Activated naive CD8-positive, alpha-beta T cell treated with anti-CD3 and anti-CD28 coated beads, Interleukin-2, amount 10 ng/mL, durations not matched to agents 7 days and 5 days (primary cell): ENCODE measurements at places on chromosomes 12 and 14.
A peak's percentile ranks its signal among the peaks of the same experiment; 100 is the strongest.

DNA sequence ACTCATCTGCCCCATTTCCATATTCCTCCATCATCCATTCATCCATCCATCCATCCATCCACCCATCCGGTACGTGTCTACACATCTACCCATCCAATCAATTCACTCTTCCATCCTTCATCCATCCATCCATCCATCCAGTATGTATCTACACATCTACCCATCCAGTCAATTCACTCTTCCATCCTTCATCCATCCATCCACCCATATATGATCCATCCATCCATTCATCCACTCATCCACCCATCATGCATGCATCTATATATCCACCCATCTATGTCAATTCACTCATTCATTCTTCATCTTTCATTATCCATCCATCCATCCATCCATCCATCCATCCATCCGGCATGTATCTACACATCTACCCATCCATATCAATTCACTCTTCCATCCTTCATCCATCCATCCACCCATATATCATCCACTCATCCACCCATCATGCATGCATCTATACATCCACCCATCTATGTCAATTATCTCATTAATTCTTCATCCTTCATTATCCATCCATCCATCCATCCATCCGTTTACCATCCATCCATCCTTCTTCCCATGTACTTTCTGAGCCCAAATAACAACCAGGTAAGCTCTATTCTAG lies 108.6 kb upstream of the NOS1 start:
- no peak overlapping the region for H3K27ac ChIP-seq
- H3K36me3 ChIP-seq: no peaks in the 10 kb centered on the region
- DNase-seq: no peak
- H3K4me3 ChIP-seq: no peak overlapping the region

DNA sequence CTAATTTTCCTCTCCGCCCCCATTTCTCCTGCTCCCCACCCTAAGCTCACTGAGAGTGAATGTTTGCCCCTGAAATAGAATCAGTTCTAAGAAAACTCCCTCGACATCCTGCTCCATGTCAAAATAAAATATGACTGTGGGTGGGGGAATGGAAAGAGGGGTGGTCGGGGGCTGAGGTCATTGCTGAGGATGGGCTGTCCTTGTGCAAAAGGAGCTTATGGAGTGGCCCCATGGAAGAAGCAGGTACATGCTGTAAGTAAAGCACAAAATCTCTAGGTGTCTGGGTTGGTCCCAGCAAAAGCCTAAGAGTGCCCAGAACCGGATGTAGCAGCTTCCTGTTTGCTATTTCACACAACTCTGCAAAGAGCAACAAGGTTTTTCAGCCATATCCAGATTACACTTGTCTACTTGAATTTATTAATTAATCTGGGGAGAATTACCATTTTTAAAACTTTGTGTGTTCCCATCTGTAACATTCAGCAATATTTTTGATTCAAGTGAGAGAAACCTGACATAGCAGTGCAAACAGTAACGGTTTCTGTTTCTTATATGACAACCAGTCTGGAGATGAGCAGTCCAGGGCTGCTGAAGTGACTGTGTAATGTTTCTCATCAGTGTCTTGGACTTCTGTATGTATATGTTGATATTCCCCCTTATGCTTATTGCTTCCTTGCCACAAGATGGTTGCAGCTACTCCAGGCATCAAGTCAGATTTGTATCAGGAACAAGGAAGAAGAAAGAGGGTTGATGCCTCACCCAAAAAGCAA lies 40.4 kb upstream of the GZMB start:
- H3K36me3 ChIP-seq: peaks cover 10% of the 10 kb centered on the region
- H3K4me1 ChIP-seq: peaks cover 68% of the 10 kb centered on the region
- H3K27me3 ChIP-seq: no peaks in the 10 kb centered on the region

GRCh38 chr12:122867691-122868461 lies 28.0 kb downstream of the VPS37B start:
- H3K4me3 ChIP-seq: no peak overlapping the region
- H3K36me3 ChIP-seq: peaks cover 25% of the 10 kb centered on the region
- H3K4me1 ChIP-seq: peaks cover 19% of the 10 kb centered on the region
- DNase-seq: peak; percentile 25

DNA sequence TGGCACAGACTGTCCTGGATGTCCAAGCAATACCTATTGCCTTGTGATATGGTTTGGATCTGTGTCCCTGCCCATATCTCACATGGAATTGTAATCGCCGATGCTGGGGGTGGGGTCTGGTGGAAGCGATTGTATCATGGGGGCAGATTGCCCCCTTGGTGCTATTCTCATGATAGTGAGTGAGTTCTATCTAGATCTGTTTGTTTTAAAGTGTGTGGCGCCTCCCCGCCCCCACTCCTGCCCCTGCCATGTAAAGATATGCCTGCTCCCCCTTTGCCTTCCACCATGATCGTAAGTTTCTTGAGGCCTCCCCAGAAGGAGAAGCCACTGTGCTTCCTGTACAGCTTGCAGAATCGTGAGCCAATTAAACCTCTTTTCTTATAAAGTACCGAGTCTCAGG lies 16.8 kb upstream of the LRRC10 start:
- no peaks in the 10 kb centered on the region for H3K27me3 ChIP-seq
- DNase-seq: no peak
- H3K36me3 ChIP-seq: no peaks in the 10 kb centered on the region
- no peak overlapping the region for H3K27ac ChIP-seq

DNA sequence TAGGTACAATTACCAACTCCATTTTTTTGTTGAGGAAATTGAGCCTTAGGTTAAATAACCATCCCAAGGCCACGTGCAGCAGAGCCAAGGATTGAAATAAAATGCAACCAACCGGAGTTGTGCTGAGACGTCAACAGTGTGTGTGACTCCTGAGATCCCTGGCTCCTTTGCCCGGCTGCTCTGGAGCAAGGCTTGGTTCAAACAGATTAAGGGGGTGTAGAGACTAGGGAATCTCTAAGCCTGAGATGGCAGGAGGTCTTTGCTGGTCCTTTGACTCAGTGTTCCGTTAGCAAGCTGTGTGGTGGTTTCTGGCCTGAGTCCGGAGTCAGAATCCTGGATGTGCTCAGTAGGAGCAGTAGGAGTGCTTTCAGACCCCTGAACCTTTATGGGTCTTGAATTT lies 1.4 kb upstream of the SLC8A3 start:
- H3K27me3 ChIP-seq: peaks cover 79% of the 10 kb centered on the region
- peaks cover 2% of the 10 kb centered on the region for H3K36me3 ChIP-seq
- H3K27ac ChIP-seq: no peak overlapping the region
- H3K4me1 ChIP-seq: peaks cover 13% of the 10 kb centered on the region
- H3K4me3 ChIP-seq: no peak overlapping the region

GRCh38 chr12:123266679-123267277 lies 4.9 kb downstream of the CDK2AP1 start:
- H3K27me3 ChIP-seq: no peaks in the 10 kb centered on the region
- peaks cover 3% of the 10 kb centered on the region for H3K36me3 ChIP-seq
- peaks cover 29% of the 10 kb centered on the region for H3K4me1 ChIP-seq
- no peak overlapping the region for H3K4me3 ChIP-seq

DNA sequence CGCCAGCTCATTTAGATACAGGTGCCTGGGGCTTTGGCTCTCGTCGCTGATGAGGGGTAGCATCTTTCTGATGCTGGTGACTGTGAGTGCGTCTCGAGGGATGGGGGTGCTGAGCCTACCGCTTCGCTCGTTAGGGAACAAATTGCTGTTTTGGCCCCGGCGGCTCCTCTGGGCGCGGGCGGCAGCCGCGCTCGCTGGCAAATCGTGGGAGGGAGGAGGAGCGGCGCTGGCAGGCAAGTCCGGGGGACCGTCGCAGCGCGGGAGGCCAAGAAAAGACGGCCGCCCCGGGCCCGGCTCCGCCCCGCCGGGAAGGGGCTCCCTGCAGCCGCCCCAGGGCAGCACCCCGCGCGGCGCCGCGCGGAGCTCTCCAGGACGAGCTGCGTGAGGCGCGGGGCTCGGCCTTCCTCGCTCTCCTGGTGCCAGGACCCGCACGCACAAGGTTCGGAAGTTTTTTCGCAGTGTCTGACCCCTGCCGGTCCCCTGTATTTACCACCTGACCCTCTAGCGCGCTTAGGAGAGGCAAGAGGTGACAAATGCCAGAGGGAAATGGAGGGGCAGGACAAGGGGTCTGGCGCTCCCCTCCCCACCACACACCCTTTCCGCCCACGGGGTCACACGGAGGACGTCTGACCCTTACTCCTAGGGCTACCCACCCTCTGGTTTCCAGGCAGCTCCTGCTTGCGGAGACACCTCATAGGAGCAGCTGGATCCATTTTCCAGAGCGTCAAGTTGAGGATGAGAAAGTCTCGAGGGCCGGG lies 899 bp upstream of the KCNH3 start:
- peaks cover 25% of the 10 kb centered on the region for H3K4me1 ChIP-seq
- no peaks in the 10 kb centered on the region for H3K36me3 ChIP-seq
- peak overlapping the region; percentile 76 for H3K4me3 ChIP-seq
- DNase-seq: no peak
- H3K27me3 ChIP-seq: peaks cover 56% of the 10 kb centered on the region

GRCh38 chr14:35688126-35688826 lies 120.8 kb downstream of the RALGAPA1 start:
- H3K27ac ChIP-seq: no peak overlapping the region
- no peak for DNase-seq
- no peaks in the 10 kb centered on the region for H3K36me3 ChIP-seq
- H3K4me3 ChIP-seq: no peak overlapping the region

GRCh38 chr12:51374361-51374760 lies 16.8 kb downstream of the GALNT6 start:
- no peaks in the 10 kb centered on the region for H3K27me3 ChIP-seq
- H3K36me3 ChIP-seq: peaks cover 44% of the 10 kb centered on the region
- peaks cover 22% of the 10 kb centered on the region for H3K4me1 ChIP-seq
- no peak overlapping the region for H3K27ac ChIP-seq
- no peak overlapping the region for H3K4me3 ChIP-seq

DNA sequence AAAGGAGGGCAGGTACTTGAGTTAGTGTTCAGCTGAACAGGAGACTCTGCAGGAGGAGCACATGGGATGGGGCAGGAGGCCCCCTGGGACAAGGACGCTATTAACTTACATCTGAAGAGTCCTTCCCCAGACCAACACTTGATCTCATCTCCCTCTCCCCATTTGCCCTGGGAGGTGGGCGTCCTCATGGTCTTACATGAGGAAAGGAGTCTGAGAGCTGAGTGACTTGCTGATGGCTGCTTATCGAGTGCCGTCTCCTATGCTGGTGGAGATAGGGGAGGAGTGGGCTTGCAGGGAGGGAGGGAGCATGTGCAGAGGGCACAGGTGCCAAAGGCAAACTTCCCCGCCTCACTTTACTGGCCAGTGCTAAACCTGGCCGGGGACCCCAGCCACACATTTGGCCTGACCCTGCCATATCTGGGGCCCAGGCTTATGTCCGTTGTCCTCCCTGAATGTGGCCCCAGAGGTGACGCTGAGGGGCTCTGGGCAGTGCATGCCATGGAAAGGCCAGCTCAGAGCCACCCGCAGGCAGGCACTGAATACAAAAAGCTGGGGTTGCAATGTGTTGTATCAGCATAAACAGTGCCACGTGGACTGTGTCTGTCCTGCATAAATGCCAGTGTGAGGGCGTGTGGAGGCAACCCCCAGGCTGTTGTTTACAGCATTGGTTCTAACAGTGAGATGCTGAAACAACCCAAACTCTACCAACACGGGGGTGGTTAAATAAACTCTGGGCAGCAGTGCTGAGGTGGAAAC lies 29.4 kb downstream of the FAIM2 start:
- H3K27me3 ChIP-seq: peaks cover 3% of the 10 kb centered on the region
- H3K4me1 ChIP-seq: peaks cover 3% of the 10 kb centered on the region
- DNase-seq: peak; percentile 10
- no peaks in the 10 kb centered on the region for H3K36me3 ChIP-seq

DNA sequence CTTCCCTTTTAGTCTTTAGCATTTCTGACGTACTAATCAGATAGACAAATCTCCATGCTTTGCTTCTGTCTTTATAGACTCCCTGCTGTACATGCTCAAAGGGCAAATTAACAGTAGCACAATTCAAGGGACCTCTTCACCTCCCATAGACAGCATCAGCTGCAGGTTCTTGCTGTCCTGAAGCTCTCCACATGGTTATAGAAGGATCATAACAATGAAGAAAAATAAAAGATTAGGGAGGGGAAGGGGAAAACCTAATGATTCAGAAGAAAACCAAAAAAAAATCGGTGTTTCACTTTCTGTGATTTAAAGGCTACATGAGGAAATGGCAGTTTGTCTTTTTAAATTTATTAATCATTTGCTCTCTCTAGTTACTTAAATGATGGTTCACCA lies 155.5 kb downstream of the PTCSC3 start:
- H3K36me3 ChIP-seq: no peaks in the 10 kb centered on the region
- no peak overlapping the region for H3K4me3 ChIP-seq
- H3K27ac ChIP-seq: no peak overlapping the region

DNA sequence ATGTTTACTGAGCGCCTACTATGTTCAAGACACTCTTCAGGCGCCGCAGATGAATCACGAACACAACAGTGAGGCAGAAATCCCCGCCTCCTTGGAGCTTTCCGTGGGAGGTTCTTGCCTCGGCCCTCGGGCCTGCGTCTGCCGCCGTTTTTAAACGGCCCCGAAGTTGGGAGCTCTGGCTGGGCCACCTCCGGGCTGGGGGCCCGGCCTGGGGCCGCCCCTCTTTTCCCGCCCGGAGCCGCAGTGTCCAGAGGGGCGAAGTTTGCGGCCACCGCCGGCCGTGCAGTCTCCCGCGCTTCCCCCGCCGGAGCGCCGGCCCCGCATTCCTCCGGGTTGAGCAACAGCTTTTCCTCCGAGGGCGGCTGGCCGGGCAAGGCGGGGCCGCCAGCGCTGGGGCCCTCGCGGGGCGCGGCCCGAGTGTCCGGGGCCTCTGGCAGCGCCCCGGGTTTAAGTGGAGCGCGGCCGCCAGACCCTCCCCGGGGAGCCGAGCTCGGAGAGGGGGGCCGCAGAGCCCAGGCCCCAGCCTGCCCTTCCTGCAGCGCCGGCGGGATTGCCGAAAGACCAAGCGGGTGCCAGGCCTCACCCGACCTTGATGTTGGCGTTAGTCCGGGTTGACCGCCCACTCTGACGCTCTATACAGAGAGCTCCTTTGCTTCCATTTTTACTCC lies 18.7 kb upstream of the CTDSP2 start:
- peaks cover 15% of the 10 kb centered on the region for H3K27me3 ChIP-seq
- peak overlapping the region; percentile 78 for H3K4me3 ChIP-seq
- no peaks in the 10 kb centered on the region for H3K36me3 ChIP-seq
- H3K27ac ChIP-seq: peak overlapping the region; percentile 44
- DNase-seq: peak; percentile 56

GRCh38 chr12:79194595-79194994 lies 330.0 kb downstream of the SYT1 start:
- no peak overlapping the region for H3K4me3 ChIP-seq
- no peaks in the 10 kb centered on the region for H3K36me3 ChIP-seq
- H3K27ac ChIP-seq: no peak overlapping the region
- no peaks in the 10 kb centered on the region for H3K4me1 ChIP-seq
- no peak for DNase-seq
- H3K27me3 ChIP-seq: no peaks in the 10 kb centered on the region

DNA sequence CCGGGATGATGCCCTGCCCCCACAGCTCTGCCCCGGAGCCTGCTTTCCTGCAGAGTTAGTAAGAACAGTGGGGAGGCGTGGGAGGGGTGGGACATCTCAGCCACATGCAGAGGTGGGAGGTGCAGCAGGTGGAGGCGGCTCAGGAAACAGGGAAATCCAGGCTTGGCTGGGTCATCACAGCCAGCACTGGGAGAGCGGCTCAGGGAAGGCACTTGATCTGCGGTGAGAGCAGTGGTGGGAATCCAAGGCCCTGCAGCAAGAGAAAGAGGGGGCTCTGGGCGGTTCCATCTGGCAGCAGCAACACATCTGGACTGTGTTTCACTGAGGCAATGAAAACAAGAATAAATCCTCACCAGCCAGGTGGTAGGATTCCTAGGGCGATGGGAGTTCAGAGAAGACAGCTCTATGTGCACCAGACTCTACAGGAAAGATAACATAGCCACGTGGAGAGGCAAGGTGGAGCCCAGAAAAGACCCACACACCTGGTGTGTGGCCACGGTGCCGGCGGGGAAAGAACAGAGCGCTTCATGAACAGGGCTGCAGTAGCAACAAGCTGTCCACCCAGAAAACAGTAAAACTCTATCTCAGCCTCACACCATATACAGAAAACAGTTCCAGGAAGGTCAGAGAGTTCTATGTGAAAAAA lies 57.6 kb downstream of the CCDC85C start:
- H3K36me3 ChIP-seq: no peaks in the 10 kb centered on the region
- no peak for DNase-seq
- H3K27me3 ChIP-seq: no peaks in the 10 kb centered on the region
- H3K4me1 ChIP-seq: no peaks in the 10 kb centered on the region
- H3K4me3 ChIP-seq: no peak overlapping the region
